A172 (cell line): ENCODE measurements at places on chromosomes 13 and 19.

- DNase-seq = no peak
These were observed 213.6 kb downstream of the RGCC start for GRCh38 chr13:41670873-41671443.

DNA sequence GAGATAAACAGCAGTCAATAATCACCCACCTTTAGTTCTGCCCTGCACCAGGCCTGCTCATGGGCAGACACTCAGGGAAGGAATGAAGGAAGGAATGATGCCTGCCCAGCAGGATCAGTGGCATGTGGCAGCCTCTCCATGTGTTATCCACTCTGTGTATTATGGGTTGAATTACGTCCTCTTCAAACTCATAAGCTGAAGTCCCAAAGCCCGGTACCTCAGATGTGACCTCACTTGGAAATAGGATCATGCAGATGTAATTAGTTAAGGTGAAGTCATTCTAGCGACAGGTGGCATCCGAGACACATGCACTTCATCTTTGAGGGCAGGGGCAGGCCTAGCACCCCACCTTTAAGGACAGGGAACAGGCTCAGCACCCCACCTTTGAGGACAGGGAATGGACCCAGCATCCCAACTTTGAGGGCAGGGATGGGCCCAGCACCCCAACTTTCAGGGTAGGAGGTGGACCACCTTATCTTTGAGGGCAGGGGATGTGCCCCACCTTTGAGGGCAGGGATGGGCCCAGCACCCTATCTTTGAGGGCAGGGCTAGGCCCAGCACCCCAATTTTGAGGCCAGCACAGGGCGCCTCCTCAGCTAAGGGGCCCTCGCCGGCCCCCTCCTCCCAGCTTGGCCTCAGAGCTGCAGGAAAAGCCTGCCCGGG, 127.6 kb downstream of the URI1 start:
- no peak for DNase-seq

DNA sequence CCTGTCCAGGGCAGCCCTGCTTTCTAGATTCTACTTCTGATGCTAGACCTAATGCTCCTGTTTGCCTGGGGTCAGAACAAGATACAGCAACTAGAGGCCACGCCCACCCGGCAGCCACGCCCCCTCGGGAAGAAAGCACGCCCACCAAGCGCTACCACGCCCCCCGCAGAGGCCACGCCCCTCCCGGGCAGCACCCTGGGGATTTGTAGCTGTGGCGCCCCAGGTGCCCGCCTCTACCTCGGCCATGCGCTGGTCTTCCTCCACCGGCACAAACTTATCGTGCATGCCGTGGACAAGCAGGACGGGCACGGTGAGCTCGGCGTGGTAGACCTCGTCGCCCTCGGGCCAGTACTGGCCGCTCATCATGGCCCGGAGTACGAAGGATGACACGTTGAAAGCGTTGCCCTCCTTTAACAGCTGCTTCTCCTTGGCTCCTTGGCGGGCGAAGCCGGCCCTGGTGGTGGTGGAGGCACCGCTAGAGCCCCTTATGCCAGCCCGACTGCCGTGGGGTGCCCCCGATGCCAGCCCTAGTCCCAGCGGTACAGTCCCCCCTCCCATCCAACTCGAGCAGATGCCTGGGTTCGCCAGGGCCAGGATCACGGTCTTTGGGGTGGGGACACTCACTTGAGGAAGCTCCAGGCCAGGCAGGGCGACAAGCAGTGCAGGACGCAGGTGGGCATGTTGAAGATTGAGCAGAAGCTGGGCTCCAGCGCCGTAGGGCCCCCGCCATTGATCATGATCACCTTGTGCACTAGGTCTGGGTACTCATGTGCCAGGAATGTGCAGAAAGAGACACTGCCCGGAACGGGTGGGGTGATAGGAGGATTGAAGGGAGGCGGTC, 9.0 kb downstream of the ABHD8 start:
- no peak for DNase-seq

DNA sequence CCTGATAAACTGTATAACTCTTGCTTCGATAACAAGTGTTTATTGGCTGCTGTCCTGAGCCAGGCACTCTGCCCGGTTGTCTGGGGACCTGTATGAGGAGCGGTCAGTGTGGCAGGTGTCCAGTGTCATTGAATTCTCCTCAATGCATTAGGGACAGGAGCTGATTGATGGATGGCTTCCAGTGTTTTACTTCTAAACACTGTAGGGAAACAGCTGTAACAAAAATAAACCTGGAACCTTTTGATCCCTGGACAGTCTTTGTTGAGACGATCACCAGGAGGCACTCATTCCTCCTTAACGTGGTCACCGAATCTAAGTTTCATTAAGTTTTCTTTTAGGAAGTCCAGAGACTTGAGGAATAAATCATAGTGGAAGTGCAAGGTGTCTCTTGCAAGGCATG, 17.9 kb downstream of the UBAC2 start:
- no peak for DNase-seq

DNA sequence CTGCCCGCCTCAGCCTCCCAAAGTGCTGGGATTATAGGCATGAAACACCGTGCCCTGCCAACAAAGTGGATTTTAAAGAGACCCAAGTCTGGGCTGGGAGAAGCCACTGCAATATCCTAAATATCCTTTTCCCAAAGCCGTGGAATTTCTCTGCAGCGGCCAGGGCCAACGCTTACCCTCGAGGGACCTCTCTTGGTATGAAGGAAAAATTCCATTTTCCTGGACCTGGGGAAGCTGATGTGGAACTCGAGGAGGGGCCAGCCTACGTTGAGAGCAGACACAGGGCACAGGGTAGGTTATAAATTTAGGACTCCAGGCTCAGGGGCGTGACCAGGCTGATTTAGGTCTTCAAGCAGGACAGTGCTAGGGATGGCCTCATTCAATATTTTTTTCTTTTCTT, 17.7 kb upstream of the UPF1 start:
- DNase-seq = no peak

- no peak for DNase-seq
These were observed 5.3 kb downstream of the ZNF85 start for GRCh38 chr19:20928371-20928770.
